Activated CD4-positive, CD25-positive, alpha-beta regulatory T cell (primary cell): ENCODE measurements at places on chromosomes 5 and 9.

- DNase-seq, result no peak
These were observed 9.2 kb upstream of the ISL1 start for GRCh38 chr5:51373880-51374523.

DNA sequence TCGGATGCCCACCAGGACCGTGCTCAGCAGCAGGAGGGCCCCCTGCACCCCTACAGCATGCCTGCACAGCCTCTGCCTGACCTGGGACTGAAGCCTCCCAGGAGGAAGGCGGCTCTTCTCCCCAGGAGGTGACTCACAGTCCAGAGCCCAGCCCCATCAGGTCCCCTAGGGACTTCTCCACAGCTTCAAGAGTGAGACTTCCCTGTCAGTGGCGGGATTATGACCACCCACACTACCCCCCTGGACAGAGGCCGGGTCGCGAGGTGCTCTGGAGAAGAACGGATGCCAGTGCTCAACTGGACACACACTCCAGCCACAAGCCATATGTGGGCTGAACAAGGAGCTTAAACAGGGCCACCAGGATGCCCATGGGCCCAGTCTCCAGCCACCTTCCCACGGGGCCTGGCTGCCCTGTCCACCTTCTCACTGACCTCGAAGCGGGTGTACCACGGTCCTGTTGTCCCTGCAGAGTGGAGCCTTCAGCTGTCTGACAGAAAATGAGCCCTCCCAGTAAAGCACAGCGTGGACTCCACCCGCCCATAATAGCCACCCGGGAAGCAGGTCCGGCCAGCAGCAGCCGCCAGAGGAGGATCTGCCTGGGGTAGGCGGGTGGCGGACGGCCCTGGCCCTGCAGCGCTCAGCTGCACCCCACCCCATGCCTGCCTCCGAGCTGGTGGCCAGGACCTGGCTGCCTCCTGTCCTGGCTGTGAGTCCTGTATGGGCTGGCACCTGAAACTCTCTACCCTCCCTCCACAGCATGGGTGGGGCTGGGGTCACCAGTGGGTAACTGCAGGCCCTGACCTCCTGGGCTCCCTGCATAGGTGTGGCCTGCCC lies 54.7 kb downstream of the SEMA4D start:
- DNase-seq, result no peak

- no peak for DNase-seq
These were observed 62.2 kb downstream of the CFAP77 start for GRCh38 chr9:132472199-132472598.

DNA sequence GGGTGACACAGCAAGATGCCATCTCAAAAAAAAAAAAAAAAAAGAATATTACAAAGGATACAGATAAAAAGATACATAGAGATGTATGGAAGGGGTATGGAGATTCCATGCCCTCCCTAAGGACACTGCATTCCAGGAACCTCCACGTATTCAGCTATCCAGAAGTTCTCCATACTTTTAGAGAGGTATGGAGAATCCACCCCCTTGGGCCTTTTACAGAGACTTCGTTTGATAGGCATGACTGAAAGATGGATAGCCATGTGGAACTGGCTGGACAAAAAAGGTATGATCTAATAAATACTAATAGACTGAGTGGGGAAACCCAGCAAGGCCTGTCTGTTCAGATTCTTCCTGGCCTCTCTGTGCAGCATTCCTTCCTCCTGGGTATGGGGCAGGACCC lies 56.6 kb upstream of the DMRT1 start:
- no peak for DNase-seq

- DNase-seq, result no peak
These were observed 468.7 kb downstream of the TLE4 start for GRCh38 chr9:80040457-80040856.

DNA sequence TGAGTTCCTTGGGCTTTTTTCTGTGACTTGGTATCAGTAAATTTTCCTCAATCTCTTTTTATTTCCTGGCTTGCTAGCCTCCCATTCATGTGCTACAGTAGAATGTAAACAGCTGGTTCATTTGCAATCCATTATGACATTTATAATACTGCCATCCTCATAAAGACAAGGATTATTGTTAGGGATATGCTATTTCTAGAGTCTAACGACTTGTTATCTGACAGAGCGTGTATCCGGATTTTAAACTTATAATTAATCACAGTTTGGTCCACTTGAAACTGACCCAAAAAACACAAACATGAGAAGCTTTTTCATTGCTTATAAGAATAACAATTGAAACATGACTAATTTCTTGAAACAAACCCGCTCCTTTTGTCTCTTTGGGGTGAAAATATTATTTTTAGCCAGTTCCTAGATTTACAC lies 585.8 kb downstream of the TLE4 start:
- no peak for DNase-seq

DNA sequence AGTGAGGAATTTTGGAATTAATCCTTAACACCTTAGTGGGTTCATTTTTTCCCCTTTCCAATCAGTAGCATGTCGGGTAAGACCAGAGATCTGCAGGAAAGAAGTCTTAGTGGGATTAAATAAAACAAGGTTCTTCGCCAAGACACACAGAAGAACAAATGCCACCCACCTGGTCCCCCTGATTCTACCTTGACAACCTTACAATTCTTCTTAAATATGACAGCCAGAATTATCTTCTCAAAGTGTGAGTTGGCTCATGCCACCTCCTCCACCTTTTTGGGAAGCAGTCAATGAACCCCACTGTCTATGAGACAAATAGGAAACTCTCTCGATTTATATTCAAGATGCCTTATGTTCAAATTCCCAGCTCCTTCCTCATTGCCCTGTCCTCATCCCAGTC lies 105.1 kb downstream of the BRINP1 start:
- no peak for DNase-seq

DNA sequence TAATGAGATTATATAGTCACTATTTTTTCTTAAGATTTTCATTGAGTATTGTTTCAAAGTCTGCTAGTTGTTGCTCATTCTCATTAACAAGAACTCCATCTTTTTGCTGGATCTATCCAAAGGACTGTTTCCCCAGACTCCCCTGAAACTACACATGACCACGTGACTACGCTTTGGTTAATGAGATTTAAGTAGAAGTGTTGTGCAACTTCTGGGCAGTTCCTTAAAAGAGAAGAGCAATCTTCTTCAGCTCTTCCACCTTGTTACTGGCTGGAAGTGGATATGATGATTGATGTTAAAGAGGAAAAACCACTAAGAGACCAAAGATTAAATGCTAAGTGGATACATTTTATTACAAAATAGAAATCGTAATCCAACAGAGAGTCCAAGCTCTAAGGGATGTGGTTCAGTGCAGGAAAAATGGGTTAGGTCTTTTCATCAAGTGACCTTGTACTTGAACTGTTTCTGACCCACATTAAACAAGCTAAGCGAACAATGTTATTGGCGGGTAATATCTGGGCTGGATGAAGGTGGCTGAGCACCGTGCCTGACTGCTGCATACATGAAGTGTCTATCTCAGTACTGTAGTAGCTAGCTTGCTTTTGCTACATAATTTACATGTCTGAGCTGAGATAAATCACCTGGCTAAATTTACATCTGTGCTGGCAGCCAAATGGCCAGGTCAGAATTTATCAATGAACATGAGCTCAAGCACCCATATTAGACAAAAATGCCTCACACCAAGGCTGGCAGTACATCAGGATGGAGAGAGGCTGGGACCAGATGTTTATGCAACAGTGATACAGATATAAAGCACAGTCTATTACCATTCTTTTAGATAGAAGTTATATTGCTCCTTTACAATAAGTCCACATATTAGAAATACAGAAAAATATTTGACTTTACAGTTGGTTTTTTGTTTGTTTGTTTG lies 7.5 kb upstream of the CTNNAL1 start:
- no peak for DNase-seq

GRCh38 chr5:154722097-154722496 lies 33.1 kb upstream of the LARP1 start:
- no peak for DNase-seq

GRCh38 chr9:131754846-131755245 lies 15.0 kb upstream of the RAPGEF1 start:
- DNase-seq, result no peak

- DNase-seq, result no peak
These were observed 42.8 kb upstream of the IL6ST start for GRCh38 chr5:56037531-56038010.

GRCh38 chr9:78858266-78858665 lies 561.3 kb downstream of the PSAT1 start:
- no peak for DNase-seq

DNA sequence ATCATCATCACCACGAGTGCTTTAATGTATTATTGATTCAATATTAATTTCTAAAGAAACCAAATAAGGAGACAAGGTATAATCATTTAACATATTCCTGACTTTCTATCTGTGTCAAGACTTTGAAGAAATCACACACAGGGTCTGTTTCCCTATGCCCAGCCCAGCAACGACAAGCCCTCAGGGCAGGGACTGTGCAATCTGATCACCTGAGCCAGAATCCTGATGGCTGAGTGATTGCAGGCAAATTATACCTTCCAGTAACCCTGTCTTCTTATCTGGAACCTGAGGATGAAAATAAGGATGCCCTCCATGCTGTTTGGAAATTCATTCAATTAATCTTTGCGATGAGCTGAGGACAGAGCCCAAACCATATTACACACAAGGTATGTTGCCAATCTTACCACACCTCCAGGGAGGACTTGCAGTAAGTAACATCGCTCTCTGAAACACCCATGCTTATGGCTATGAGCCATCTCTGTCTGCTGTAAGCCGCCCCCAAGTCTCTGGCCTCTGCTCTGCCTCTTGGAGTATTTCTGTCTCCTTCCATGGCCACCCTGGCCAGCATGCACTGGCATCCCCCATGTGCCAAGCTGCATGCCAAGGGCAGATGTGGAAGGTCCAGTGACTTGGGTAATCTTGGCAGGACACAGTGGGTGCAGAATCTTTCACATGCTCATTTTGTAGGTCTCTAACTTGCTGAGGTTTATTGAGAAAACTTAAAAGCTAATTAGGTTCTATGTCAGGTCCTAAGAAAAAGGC lies 10.6 kb downstream of the TAS2R1 start:
- no peak for DNase-seq

- no peak for DNase-seq
These were observed 549.7 kb downstream of the CSNK1G3 start for GRCh38 chr5:124061663-124062062.

- DNase-seq, result no peak
These were observed 144.7 kb downstream of the TRPM6 start for GRCh38 chr9:74742792-74743730.

DNA sequence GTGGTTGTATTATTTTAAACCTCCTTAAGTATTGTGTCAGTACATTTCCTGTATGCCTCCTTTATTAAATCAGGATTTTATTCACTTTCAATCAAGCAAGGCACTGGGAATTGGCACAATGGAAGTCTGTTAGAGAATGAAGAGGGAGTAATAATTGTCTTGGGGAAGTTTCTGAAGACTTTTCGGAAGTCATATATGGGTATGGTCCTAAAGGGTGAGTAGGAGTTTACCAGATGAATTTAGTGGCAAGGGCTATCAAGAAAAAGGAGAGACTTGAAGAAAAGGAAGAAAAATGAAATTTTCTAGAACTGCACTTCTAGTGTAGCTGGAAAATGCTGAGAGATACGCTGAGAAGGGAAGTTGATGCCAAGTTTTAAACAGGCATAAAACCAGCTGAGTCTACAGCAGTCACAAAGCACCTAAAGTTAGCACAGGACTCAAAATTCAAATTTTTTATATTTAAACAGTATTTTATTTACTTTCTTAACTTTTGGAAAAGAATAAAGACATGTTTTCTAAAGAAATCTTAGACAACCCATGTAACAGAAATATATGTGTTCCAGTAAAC lies 184.9 kb downstream of the SMC2 start:
- DNase-seq, result no peak

- no peak for DNase-seq
These were observed 119.5 kb upstream of the CACNA1B start for GRCh38 chr9:137758067-137758466.

DNA sequence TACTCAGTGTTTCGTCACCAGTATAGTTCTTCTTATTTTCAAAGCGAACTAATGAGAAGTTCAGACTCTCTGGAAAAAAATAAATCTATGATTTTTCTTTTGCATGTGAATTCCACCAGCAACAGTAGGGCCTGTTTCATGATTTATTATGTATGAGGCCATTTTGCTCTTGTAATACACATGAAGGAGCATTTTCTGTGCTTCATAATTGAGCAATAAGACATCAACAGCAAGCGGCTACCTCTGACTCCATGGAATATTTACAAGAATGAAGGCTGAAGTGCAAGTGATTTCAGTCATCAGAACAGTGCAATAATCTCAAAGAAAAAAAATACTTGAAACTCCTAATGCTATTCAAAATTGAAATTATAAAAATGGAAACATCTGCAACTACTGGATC lies 282.9 kb upstream of the EDIL3 start:
- no peak for DNase-seq

DNA sequence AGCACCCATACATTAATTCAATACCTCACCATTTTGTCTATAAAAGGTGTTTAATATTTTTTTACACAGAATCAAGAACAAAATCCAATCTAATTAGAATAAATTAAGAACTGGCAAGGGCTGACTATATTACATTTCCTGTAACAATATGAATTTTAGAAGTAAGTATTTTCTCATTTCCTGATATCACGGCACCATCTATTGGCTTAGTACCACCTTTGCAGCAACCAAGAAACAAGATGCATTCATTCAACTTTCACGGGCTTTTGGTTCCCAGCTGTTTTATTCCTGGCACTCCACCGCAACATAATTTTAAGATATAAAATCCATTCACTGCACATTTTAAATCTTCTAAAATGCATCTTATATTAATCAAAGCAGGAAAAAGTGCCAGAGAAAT lies 20.6 kb downstream of the PSMB7 start:
- DNase-seq, result no peak

DNA sequence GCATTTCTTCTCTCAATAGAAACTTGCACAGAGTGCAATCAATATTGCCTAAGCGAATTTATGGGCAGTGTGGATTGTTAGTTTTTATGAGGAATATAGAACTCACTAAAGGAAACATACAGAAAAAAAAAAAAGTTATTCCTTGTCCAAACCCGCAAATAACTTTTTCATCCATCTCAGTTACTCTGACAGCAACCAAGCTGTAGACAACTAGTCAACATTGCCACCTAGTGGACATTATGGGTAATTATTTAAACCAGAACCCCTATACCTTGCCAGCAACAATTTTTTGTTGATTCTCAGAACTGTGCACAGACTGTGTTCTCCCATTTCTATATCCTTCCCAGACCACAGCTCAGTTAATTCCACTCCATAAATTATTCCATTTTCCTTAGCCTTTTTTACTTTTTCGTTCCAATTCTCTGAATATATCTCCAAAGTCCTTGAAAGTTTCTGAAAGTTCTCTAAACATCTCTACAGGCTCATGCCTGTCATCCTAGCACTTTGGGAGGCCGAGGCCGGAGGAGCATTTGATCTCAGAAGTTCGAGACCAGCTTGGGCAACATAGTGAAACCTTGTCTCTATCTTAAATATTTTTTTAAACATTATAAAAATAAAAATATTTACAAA lies 2.6 kb upstream of the AFAP1L1 start:
- no peak for DNase-seq

DNA sequence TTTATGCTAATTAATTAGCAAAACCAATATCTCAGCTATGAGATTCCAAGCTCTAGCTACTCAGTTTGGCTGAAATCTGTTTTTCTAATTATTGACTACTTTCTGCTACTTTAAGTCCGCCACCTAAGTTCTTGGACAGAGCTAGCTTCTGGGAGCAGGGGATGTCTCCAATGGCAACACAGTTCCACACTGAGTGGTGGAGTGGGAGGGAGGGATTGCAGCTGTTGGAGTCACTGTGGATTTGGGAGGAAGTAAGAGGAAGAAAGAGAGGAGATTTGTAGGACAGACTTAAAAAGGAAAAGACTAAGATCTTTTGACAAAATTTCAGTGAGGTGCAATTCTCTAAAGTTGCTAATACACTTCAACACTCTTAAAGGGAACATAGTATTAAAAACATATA lies 450.8 kb downstream of the NFIB start:
- no peak for DNase-seq
